ENCODE measurements at places on chromosomes 4 and X. TPM values are rescaled to one million over a fixed set of nuclear protein-coding genes. Genes with fewer than 3 reads are reported as not detected.

GRCh38 chrX:19739683-19740082, 147.7 kb downstream of the SH3KBP1 start:
- DNase-seq = peak; percentile 48

PAGE2 gene
- not detected for total RNA-seq

GRCh38 chr4:105182211-105182610, 35.5 kb downstream of the TET2 start:
- DNase-seq = no peak

DNA sequence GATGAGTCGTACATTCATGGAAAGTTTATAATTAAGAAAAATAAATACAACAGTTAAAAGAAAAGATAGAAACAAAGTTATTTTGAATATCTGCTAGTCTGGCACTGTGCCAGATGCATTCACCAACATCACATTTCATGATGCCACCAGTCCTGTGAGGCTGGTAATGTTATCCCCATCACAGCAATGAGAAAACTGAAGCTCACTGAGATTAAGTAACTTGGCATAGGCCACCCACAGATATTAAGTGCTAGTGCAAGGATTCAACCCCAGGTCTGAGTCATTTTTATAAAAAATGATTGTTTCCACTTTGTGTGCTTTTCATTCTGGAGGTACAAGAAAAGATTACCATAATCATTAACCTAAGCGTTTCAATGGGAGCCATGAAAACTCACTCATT, 65.0 kb upstream of the IL15 start:
- no peak for DNase-seq

DNA sequence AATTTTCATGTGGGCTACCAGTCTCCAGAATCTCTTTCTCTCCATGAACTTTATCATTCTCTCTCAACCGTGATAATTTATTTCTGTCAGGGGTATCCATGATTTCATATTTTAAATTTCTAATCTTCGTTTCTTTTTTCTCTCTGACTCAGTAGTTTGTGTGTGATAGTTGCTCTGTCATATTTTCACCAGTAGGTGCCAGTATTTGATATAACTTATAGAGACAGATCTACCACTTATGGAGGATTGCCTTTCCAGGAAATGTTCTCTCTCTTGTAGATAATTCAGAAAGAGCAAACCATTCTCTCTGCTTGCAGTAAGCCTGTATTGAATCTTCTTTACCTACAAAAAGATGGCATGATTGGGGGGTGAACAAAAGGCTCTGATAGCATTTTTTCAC, 79.3 kb upstream of the DYNLT3 start:
- no peak for DNase-seq

DNA sequence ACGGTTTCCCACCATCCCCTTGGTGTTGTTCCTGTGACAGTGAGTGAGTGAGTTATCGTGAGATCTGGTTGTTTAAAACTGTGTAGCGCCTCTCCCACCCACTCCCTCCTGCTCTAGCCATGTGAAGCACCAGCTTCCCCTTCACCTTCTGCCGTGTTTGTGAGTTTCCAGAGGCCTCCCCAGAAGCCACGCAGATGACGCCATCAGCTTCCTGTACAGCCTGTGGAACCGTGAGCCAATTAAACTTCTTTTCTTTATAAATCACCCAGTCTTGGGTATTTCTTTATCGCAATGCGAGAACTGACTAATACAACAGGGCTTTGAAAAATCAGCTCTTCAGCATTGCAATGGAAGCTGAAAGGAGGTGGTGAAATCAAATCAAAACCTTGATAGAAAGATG, 50.0 kb downstream of the FGFBP1 start:
- no peak for DNase-seq

DSPP gene
- total RNA-seq = not detected

SYN1 gene
- total RNA-seq = 0.09 TPM

- no peak for DNase-seq
Observed at GRCh38 chrX:130893356-130894085, 9.5 kb downstream of the ENOX2 start.

PRKX gene
- 76.6 TPM for total RNA-seq

ADGRL3 gene
- not detected for total RNA-seq

Measured in activated CD8-positive, alpha-beta memory T cell treated with anti-CD3 and anti-CD28 coated beads, Interleukin-2, amount 10 ng/mL, durations not matched to agents 7 days and 5 days (primary cell).